LHCN-M2 (cell line): ENCODE measurements at places on chromosomes 7 and 10.

- no peak for DNase-seq
Measured at GRCh38 chr7:106023369-106024322, 60.6 kb downstream of the CDHR3 start.

- peak; percentile 70 for DNase-seq
Measured at GRCh38 chr7:16695621-16696237, 49.7 kb downstream of the BZW2 start.

DNA sequence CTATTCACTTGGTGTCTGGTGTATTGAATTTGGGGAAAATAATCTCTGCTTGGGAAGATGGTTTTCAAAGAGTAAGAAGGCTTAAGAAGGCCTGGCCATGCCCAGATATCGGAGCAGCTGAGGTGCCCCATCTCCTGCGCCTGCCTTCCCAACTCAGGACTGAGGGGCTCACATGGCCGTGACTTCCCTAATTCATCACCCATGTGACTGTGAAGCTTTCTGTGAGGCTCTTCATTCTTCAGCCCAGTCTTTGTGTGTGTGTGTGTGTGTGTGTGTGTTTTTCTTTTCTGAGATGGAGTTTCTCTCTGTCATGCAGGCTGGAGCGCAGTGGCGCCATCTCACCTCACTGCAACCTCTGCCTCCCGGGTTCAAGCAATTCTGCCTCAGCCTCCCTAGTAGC lies 53.2 kb downstream of the PROSER2 start:
- no peak for DNase-seq

- DNase-seq: no peak
Measured at GRCh38 chr10:114405011-114405350, 679 bp upstream of the AFAP1L2 start.

- peak; percentile 49 for DNase-seq
Measured at GRCh38 chr7:17298840-17299482, 509 bp downstream of the AHR start.

DNA sequence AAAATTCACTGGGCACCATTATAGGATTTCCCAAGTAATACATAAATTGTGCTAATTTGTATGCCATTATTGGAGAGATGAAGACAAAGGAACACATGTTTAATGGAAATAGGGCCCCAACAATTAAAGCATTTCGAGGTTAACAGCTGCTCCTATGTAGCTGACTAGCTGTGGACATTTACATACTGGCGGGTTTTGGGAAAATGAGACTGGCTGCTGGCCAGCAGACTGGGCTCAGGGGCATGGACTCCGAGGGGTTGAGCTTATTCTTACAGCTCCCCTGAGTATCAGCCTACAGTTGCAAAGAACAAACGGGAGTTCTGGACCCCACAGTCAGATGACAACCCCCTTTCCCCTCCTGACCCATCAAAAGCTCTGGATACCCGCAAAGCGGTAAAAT lies 91.9 kb upstream of the MYO3A start:
- no peak for DNase-seq

GRCh38 chr10:49047128-49047639 lies 68.1 kb downstream of the VSTM4 start:
- DNase-seq: no peak

- DNase-seq: peak; percentile 85
Measured at GRCh38 chr10:99661377-99661763, 2.1 kb downstream of the ENTPD7 start.

DNA sequence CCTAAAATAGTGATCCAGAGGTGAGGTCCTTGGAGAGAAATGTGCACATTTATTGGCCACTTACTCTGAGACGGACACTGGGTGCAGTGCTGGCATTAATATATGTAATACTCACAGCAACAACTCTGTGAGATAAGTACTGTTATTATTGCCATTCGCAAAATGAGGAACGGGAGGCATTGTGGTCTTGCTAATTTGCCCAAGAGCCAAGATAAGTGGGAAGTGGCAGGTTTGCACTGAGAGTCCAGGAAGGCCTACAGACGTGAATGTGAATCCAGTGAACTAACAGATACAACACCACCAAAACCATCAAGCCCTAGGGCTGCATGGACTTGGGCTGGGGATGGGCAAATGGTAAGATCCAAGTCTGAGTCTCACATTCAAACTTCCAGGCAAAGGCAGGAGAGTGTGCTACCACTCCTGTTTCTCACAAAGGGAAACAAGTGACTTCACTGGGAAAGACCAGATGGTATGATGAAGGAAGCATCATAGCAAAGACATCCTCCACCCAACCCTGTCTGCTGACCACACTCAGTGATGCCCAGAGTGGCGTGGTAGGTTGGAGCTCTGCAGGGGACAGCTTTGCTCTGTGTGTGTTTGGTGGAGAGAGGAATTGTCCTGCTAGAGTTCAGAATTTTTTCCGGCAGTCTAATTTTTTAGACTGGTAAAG lies 19.2 kb downstream of the TMEM273 start:
- no peak for DNase-seq

DNA sequence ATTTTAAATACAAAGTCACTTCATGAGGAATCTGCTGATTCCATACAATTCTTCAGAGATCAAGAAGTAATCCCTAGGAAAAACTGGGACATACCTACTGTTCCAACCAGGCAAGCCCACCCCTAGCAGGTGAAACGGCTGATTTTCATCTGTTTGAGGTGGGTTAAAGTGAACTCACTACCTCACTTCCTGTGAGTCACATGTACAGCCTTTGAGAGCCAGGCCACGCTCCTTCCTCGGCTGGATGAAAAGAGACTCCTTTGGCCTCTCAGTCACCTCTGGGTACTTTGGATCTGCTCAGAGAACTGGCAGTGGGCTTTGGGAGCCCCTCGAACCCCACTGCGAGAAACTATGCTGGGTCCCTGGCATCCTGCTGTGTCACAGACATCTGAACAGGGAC lies 68.2 kb downstream of the CHST15 start:
- no peak for DNase-seq

DNA sequence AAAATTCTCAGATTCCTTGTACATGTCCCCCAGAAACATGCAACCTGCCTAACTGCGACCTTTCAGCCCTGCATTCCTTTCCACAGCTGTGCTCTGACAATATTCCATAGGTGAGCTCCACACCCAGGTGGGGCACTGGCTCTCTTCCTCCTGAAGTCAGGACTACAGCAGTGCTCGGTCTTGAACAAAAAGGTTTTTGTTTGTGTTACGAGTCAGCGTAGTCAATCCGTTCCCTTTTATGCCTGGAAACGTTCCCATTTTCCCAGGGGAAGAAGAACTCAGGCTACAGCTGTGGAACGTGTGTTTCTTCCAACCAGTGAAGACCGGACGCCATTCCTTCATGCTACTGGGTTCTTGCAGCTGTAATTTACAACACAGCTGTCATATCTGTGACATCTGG lies 52.4 kb upstream of the PFKP start:
- DNase-seq: peak; percentile 3

DNA sequence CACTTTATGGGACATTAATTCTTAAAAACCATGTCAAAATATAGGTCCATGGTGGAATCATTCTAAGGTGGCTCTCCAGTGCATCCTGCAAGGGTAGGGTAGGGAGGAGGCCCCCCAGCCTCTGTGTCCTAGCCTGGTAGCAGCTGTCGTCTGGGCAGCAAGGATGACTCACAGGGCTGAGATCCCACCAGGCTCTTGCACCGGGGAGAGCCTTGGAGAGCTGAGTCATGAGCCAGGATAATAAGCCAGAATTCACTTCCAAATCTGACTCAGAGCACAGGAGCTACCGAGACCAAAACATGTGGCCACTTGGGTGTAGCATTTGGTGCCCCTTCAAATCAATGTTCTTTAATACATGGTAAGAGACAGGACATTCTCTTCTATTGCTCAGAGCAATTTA lies 298.5 kb downstream of the NEBL start:
- DNase-seq: peak; percentile 99

GRCh38 chr7:26280097-26280496 lies 11.6 kb upstream of the SNX10 start:
- DNase-seq: no peak

GRCh38 chr7:3893151-3893788 lies 592.2 kb downstream of the SDK1 start:
- no peak for DNase-seq

DNA sequence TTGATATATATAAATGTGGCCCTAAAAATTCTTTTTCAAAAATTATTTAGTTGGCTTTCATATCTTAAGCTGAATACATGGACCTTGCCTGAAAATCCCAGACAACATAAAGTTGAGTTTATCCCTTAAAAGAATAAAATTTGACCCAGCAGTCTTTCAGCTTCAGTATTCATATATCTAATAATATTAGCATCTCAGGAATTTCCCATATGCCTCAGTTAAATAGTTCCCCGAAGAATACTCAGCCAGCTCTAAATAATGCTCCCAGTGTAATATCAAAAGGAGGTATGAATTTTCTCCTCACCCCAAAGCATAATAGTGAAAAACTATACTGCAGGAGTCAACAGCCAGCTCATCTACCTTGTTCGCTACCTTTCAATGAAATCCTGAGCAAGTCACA lies 145.9 kb downstream of the CTNNA3 start:
- DNase-seq: no peak

- DNase-seq: no peak
Measured at GRCh38 chr7:45685619-45686240, 111.6 kb downstream of the ADCY1 start.

DNA sequence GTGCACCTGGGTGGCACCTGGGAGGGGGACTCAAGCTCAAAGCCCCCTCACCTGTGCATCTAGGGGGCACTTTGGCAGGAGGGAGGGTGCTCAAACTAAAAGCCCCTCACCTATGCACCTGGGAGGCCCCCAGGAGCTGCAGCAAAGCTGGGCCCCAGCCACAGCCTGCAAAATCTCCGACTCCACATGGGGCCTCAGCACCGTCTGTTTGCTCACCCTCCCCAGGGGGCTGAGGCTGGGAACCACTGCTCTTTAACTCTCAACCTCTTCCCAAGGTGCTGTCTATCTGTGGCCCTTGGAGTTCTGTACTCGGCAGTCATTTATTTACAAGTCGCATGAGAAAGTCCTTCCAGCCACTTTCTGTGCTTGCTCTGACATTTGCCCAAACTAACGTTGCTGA lies 458.4 kb downstream of the DNAJB6 start:
- DNase-seq: no peak

- DNase-seq: no peak
Measured at GRCh38 chr7:88969167-88969566, 173.6 kb upstream of the TEX47 start.

DNA sequence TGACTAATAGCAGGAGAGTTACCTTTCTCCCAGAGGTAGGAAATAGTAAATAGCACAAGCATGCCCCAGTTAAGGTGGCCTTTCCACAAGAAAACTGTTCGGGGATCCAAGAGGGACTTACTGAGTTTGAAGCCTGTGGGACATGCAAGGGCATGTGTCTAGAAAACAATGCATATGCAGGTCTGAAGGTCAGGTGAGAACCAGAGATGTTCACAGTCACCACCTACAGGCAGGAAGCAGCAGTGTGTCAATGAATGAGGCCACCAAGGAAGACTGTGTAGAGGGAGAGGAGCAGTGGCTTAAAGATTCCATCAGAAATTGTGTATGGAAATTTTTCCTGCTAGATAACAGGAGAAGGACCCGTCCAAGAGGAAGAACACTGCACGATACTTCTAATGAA lies 66.0 kb downstream of the CALD1 start:
- peak; percentile 36 for DNase-seq

DNA sequence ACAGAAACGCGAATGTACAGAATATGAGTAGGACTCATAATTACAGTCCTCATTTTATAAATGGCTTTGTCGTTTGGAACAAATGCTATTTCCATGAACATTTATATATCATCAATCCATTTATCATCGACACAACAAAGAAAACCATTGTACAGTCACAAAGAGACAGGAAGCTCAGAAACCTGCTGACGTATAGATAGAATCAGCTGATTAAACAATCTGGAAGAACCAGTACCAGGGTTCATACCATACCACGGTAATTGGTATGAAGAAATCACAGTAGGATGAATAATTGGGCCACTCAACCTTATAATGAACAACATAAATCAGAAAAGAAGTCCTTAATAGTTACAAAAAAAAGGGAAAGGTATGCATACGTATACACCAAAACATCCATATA lies 295.0 kb downstream of the PARD3 start:
- DNase-seq: no peak

DNA sequence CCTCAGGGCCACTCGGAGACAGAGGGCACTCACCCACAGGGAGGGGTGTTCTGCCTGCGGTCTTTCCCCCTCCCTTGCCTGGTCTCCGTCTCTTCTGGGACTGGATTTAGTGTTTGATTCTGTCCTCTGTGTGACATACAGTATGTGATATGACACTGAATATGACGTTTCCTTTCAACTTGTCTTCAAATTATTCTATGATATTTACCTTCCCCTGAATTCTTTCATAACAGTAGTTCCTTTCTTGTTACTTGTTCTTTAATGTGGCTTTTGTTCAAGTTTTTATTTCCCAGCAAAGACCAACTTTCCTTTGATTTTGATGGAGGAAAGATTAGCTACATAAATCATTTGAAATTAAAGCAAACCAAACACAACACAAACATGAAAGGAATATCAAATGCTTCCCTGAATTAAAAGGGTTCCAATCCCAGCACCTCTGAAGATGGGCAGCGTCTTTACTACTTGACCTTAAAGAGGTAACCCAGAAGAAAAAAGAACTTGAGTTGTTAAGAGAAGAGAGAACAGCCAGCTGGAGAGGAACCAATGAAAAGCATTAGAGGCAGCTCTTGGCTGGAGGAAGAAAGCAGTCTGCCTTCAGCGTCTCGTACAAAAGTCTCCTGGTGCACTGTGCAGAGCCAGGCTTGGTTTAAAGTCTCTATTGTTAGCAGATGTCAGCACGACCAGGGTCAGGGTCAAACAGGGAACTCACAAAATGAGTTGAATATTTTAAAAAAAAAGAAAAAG lies 18.3 kb upstream of the RHEB start:
- no peak for DNase-seq

DNA sequence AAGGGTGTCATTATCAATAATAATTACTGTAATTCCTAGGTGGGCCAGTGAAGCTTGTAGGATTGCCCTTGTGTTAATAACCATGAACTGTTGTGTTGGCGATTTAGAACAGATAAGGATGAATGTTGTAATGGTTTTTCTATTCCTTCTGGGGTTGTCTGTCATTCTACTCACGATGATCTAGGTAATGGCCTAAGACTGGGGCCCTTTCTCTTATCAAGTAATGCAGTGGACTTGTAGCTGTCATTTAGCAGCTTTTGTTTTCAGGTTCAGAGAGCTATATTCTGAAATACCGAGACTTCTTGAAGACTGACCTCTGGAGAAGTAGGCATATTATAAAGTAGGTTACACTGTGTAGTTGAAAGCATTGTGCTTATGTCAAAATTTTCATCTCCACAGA lies 110.2 kb downstream of the TAF3 start:
- DNase-seq: no peak

GRCh38 chr7:43648473-43649406 lies 65.8 kb downstream of the STK17A start:
- peak; percentile 92 for DNase-seq

DNA sequence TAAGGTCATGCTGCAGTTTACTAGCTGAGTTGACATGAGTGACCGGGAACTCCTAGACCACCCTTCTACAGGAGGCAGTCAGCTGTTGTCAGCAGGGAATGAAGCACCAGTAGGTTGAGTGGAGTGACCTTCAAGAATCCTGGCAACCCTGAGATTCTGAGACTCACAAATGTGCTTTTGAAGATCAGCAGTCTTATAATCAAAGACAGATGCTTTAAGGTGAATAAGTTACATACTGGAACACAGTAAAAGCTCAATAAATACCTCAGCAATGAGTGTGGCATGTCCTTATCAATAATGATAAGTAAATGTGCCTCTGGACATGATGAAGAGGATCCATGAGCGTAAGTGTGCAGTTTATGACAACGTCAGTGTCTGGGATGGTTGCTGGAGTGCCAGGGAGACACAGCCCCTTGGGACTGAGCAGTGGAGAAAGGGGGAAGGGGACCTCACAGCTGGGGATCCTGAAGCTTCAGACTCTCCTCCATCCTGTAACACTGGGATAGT lies 11.9 kb upstream of the OR6V1 start:
- no peak for DNase-seq

GRCh38 chr7:117164620-117165019 lies 158.2 kb downstream of the WNT2 start:
- peak; percentile 62 for DNase-seq
